ENCODE measurements at places on chromosomes 5 and 9.

GRCh38 chr5:113108485-113108884, 131.9 kb downstream of the DCP2 start:
- no peak for DNase-seq

DNA sequence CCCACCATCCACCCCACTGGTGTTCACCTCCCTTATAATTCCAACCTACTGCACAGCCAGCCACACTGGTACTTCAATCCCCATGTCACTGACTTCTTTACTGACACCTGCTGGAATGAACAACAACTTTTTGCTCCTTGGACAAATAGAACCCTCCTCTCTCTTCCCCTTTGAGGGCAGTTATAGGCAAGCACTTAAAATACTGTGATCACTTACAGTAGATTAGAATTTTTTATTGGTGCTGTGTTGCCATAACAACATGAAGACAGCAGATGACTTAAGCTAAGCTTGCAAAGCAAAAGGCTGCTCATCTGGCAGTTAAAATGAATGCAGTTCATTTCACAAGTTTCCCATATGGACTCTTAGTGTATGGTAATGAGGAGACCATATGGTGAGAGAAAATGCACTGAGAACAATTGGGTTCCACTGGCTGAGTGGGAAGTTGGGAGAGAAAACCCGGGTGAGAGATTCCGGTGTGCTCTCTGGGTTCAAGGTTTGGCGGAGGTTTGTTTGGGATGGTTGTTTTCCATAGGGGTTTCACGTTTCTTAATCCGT, 374.3 kb downstream of the EBF1 start:
- DNase-seq: no peak

DNA sequence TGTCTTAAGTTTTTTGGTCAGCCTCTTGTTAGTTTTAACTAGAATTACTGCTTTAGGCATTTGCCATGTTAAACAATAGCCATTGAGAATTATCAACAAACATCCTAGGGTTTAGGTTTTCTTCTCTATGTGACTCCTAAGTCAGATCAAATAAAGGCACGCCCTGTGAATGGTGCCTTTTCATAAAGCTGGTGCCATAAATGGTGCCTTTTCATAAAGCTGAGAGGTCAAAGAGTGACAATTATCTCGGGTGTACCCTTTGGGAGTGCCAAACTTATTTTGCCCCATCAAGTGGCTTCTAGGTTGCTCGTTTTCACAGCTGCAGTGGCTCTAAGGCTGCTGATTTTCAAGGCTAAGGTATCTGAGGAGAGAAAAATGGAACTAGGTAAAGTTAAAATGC, 391.6 kb downstream of the DMRTA1 start:
- no peak for DNase-seq

DNA sequence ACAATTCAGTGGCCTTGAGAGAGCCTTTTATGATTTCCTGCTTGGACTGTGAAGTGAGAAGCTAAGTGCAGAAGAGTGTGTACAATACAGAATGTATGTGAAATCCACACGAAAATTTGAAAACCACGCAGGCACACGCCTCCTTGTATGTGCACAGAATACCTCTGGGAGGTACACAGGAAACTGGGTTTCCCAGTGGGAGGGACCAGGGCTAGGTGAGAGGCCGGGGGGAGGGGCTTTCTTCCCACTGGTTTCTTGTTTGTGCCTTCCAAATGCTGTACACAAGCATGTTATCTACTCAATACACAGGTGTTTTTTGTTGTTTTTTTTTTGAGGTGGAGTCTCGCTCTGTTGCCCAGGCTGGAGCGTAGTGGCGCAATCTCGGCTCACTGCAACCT, 16.1 kb downstream of the C9orf50 start:
- DNase-seq: no peak

DNA sequence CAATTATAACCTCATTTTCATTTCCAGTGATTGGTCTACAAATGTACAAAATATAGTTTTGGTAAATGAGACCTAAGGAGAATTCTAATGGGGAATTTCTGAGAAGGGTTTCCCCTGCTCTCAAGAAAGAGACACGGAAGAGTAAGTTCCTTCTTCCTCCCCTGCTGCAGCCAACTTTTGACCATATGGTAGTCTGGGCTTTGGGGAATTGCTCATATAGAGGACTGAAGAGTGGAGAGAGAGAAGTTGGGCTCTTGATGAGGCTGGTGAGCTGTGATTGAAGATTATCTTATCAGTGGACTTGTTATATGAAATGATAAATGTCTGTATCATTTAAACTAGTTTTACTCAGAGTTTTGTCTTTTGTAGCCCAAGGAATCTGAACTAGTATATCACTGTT, 4.3 kb upstream of the LNPEP start:
- DNase-seq: no peak

DNA sequence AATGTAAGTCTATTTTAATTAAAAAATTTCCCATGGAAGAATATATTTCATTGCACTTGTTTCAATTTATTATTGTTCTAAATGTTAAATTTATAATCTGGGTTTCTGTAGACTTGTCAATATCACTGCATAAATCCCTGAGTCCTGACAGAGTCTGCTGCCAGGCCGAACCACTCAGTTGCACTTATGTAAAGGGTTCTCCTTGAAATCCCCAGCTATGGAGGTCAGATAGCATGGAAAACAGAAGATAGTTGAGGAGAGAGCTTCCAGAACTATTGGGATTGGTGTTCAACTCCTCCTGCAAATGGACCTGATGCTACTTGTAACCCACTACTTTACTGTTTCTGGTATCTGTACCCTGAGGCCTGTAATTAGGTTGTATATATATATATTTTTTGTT, 37.2 kb downstream of the KDM4C start:
- no peak for DNase-seq

DNA sequence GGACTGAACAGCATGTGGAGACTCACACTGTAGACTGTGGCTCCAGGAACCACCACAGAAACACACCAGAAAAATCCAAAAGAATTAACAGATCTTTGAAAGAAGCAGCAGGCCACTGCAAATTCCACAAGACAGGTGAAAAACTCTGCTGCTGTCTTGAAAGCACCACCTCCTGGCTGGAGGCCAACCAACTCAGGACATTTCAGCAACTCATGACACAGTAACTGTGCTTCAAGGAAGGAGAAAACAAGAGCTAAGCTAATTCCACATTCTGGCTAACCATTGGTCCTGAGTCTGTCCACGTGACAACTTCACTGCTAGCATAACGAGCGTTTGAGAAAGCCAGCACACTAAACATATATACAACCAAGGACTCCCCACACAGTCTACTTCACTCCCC, 625.1 kb downstream of the PRELID2 start:
- DNase-seq: no peak

DNA sequence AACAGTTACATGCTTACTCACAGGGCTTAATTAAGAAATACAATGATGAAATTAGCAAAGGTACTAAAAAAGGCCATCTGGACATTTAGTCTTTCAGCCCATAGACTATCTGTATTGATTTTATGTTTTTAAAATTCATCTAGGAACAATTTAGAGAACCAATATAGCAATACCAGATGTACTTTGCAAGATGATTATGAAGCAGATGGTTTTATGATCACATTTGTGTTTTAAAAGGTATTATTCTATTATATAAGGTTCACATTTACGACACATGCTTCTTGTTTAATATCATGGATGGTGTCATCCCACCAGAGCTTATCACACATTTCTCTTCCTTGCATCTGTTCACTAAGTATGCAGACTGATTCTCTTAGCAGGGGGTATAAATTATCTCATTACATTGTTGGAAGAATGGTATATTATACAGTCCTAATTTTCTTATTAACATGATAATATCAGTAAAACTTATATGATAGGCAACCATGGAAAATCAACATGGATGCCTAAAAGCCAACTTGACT, 21.1 kb upstream of the SRFBP1 start:
- DNase-seq: no peak

Measured in stimulated activated CD8-positive, alpha-beta memory T cell treated with anti-CD3 and anti-CD28 coated beads, Interleukin-12 subunit alpha, Interleukin-12 subunit beta, amount 100 ng/mL, for 1 hour (primary cell).